ENCODE measurements at places on chromosomes 11 and 22.

DNA sequence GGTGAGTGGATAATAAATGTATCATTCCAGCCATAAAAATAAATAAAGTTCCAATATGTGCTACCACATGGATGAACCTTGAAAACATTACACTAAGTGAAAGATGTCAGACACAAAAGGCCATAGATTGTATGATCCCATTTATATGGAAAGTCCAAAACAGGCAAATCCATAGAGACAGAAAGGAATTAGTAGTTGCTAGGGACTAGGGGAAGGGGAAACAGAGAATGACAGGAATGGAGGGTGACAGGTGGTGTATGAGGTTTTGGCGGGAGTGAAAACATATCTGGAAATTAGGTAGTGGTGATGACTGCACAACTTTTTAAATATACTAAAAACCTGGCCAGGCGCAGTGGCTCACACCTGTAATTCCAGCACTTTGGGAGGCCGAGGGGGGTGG is 15.2 kb upstream of the CARD10 start:
- DNase-seq: no peak

DNA sequence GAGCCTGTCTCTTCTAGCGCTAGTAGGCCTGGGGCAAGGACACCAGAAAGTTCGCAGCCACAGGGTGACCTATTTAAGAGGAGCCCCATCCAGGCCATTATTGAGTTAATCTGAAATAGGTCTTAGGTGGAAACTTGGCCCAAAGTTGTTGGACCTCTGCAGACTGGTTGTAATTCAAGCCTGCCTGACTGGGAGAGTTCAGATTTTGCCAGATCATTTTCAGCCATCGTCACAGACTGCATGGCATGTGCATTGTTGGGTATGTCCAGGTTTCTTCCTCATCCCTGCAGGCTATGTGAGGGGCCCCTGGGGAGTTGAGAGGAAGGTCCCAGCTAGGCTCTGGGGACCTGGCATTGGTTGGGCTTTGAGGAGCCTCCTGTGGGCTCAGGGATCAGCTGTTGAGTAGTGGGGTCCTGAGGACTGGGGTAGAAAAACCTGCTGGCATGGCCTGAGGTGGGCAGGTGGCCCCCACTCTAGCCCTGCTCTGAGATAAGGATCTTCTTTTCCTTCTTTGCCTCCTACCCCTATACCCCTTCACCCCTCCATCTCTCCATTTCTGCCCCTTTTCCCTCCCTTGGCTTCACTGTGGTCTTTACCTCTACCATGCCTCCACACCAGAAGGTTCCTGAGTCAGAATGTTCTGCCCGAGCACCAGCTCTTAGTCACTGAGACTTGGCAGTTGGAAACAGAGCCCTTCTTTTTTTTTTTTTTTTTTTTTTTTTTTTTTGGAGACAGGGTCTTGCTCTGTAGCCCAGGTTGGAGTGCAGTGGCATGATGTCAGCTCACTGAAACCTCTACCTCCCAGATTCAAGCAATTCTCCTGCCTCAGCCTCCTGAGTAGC is 112.7 kb downstream of the MORC2 start:
- no peak for DNase-seq

DNA sequence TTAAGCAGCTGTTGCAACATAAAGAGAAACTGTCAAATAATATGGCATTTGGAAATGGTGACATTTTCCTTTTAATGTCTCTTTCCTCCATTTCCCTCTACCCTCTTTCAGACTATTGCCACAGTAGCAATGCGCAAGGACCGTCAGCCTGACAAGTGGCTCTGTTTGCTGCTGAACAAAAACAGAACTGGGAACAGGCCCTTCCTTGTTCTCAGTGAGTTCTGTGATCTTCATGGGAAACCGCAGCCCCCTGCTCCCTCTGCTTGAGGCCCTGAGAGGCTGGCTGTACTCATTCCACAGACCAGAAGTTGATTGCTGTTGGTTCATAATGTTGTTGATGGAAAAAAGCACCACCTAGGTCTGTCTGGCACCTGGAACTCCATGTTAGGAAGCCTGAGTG is 559.7 kb downstream of the OPCML start:
- no peak for DNase-seq

DNA sequence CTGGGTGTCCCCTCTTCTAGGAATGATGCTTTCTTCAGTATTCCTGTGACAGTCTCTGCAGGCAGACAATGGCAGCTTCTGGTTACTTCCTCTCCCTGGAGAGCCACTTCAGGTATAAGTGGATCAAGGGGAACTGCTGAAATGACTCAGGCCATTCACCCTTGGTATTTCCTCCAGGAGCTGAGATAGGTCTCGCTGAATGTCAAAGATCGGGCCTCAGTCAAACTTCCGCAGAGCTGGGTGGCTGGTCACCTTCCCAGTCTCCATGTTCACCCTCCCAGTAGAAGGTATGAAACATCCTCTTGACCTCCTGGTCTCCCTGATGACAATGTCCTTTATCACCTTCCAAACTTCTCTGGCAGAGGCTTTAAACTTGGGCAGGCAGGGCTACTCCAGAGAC is 1.8 kb upstream of the ANKK1 start:
- DNase-seq: no peak

DNA sequence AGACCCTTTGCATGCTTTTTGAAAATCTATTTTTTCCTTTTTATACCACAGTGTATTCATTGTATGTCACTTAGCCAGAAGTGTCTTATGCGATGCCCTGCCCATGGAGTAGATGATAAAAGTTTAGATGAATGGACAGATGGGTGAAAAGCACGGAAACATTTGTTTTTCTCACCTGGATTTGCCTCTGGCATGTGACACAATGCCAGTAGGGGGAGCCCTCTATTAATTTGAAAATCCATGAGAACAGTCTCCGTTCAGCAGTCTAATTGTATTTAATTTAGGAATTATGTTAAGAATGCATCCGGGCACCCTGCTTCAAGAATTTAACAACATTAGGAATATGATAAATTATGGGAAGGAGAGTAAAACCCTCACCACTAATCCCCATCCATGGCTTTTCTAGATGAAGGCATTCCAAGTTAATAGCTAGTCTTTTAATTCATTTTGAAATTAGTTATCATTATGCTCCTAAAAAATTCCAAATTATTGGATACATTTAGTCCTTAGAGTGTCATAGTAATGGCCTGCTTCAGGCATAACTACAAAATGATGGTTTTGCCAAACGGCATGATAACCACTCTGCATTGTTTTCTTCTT is 55.3 kb upstream of the ALKBH3 start:
- DNase-seq: peak; percentile 54

GRCh38 chr11:1938343-1939005 is 8.7 kb upstream of the MRPL23 start:
- DNase-seq: no peak

DNA sequence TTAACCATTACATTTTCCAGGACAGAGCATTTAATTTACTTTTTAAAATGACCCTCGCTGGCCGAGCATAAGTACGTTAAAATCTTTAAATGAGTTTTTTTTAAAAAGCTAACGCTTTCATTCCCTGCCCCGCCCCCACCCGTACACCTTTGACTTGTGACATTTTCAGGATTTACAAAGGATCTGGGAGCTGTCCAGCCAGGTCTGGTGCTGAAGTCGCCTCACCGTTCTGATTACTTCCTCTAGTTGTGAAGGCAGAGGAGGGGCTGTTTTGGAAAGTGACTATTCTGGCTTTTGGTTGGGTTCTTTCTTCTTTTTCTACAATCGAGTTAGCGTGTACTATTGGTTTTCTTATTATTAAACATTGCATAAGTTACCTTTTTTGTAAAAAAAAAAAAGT is 2.9 kb downstream of the C11orf87 start:
- no peak for DNase-seq

GRCh38 chr11:24697522-24698111 is 200.8 kb downstream of the LUZP2 start:
- peak; percentile 93 for DNase-seq

- no peak for DNase-seq
Observed at GRCh38 chr22:41917375-41917902, 2.6 kb upstream of the SHISA8 start.

GRCh38 chr11:11456866-11457265 is 103.8 kb upstream of the CSNK2A3 start:
- DNase-seq: no peak

DNA sequence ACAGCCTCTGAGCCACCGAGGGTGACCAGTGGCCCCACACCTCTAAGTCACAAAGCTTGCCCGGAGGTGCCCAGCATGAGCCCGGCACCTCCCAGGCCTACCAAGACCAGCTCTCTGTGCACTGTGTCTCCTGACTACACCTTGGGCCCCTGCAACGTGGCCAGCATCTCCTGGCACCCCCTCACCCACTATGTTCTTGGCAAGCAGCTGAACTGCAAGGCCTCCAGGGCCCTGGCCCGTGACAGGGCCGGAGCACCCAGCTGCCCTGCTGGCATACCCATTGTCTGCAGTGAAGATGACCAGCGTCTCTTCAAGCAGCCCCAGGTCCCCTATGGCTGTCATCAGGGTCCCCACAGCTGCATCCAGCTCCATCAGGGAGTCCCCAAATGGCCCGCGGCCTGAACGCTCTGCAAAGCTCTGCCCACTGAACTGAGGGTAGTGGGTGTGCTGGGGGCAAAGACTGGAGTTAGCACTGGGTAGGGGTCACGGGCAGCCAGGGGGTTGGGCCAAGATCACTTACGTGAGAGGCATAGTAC is 1.6 kb downstream of the ARSA start:
- no peak for DNase-seq
